ENCODE measurements at places on chromosomes 3 and 15.

GRCh38 chr3:38126121-38126892 lies 10.6 kb downstream of the ACAA1 start:
- no peak for DNase-seq

GRCh38 chr15:67134067-67134838 lies 68.9 kb downstream of the SMAD3 start:
- DNase-seq = no peak

- DNase-seq = no peak
These were observed 12.7 kb upstream of the TMCO5A start for GRCh38 chr15:37921527-37922385.

DNA sequence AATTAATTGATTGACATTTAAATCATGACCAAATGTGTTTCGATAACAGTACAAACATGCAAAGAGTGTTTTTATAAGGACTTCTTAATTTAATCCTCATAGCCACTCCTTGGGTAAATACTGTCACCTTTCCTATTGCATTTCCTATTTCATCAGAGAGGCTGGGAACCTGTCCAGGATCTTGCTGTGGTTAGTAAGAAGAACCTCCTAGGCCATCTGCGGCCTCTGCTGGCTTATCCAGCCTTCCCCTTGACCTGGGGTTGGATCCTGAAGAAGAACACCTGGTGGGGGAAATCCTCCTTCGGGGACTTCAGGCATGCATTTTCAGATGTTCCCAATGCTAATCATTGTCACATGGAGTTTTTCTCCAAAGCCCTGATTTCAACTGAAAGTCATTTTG lies 25.5 kb downstream of the GLDN start:
- no peak for DNase-seq

GRCh38 chr3:46193436-46193835 lies 14.7 kb downstream of the CCR1 start:
- no peak for DNase-seq

DNA sequence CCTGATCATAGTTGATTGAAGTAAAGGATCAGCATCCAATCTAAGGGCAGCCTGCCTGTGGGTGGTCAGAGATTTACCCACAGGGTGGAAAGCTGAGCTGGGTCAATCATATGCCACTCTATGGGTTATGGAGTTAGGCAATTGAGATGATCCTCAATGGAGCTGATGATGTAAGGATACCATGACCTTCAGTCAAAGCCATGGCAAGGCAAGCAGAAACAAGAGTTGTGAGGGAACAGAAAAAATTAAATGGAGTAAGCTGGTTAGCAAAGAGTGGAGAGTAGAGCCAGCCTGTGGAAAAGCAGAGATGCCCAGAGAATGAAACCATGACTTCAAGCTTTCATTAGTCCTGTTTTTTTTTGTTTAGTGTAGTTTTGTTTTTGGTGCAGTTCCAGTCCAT lies 5.7 kb upstream of the IQGAP1 start:
- DNase-seq = no peak

- DNase-seq = no peak
These were observed 1028.3 kb upstream of the NR2F2 start for GRCh38 chr15:95302206-95302605.

- DNase-seq = no peak
These were observed 36.0 kb downstream of the FOXP1 start for GRCh38 chr3:71547249-71548198.

- DNase-seq = no peak
These were observed 158.3 kb downstream of the EFHB start for GRCh38 chr3:19775765-19776164.

- DNase-seq = no peak
These were observed 1138.4 kb downstream of the SI start for GRCh38 chr3:163939926-163940325.

Measured in GM04503 (cell line).